ENCODE measurements at places on chromosomes 6 and 20. TPM values are rescaled to one million over a fixed set of nuclear protein-coding genes. Genes with fewer than 3 reads are reported as not detected.

The FOXF2 gene
- 21.5 TPM for total RNA-seq

The SLC35D3 gene
- total RNA-seq, result not detected

The SPTLC3 gene
- total RNA-seq, result 5.5 TPM

The EPB41L2 gene
- total RNA-seq, result 3.3 TPM

The TEAD3 gene
- total RNA-seq, result 7.1 TPM

The PDSS2 gene
- 11.1 TPM for total RNA-seq

The KHDRBS2 gene
- total RNA-seq, result not detected

The TFAP2A gene
- 5.0 TPM for total RNA-seq

The DEFB110 gene
- not detected for total RNA-seq

The FOXS1 gene
- total RNA-seq, result 0.08 TPM

The TSBP1 gene
- total RNA-seq, result not detected

The OR2B6 gene
- total RNA-seq, result not detected

The CTCFL gene
- total RNA-seq, result not detected

The PTCHD4 gene
- 3.9 TPM for total RNA-seq

The CFB gene
- total RNA-seq, result 1.5 TPM

GRCh38 chr20:50216543-50217206 lies 26.0 kb downstream of the CEBPB start:
- no peak for DNase-seq

DNA sequence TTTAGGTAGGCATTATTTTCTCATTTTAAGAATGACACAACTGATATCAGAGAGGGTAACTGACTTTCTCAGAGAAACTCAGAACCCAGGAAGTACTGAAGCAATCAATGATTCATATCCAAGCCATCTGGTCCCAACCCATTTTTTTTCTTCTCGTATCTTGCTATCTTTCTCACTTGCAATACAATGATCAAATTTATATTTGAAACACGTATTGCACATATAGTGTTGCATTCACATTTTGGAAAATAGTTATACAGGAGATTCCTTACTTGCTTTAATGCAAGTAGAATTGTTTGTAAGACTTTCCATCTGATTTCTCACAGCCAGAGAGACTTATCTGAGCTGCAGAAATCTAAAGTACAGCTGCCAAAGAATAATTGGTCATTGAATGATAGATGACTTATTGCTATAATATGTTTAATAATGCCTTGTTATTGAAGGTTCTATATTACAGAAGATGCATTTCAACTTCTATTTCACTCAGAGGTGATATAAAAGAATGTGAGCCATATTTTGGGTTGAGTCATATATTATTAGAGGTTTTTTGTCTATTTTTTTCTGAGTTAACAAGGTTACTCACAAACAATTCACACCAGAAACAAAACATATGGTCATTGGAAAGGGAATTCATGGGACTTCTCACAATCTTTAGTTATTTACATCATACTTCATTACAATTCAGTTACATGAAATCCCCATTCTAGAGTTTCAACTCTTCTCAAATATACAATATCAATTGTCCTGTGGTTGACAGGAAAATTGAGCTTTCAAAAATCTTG lies 337.5 kb upstream of the CITED2 start:
- DNase-seq, result no peak

GRCh38 chr6:7292596-7293255 lies 20.3 kb downstream of the SSR1 start:
- no peak for DNase-seq

GRCh38 chr20:38519426-38519825 lies 46.8 kb downstream of the RALGAPB start:
- no peak for DNase-seq

DNA sequence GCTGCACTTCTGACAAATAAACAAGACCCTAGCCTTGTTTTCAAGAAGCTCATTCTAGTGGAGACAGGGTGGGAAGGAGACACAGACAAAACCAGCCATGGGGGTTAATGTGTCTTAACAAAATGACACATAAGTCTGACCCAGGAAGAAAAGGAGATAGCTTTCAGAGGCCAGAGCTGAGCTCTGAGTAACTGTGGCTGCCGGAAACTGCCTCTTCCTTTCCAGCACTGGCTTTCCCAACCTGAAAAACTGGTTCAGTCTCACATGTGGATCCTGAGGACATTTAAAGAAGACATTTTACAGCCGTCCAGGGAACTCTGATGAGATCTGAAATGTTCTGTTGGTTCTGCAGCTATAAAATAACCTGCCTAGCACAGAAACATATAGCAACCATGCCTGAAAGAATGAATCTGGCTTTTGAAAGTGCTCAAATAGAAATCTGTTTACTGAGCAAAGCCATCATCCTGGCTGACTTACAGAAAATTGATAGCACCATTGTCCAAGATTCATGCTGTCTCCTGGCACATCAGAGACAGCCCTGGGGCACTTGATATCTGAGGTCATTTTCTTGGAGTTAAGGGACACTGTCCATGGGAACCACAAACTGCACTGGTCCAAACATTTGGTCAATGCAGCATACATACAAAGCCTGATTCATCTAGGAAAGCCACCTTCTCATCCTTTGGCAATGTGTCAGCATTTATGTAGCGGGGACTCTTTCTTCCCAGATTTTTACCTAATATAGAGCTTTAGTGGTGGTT lies 83.2 kb upstream of the PAX1 start:
- DNase-seq, result no peak

- no peak for DNase-seq
These were observed 654 bp downstream of the FAM8A1 start for GRCh38 chr6:17600527-17601385.

DNA sequence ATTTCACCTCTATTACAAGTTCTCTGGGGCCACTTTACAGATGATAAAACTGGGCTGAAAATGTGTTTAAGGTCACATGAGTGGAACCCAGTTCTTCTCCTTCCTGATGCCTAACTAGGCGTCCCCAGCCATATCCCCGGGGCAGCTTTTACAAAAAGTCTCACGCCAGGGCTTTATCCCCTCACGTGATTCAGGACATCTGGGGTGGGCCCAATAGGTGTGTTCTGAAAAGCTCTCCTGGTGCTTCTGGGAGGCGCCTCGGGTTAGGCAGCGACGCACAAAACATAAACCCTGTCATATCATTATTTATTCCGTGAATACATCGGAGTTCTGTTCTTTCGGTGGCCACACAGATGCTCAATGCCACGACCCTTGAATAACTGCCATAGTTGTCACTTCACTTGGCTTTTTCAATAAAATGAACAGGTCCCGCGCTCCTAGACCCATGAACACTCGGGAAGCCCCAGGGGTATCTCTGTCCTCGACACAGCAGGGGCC lies 32.1 kb downstream of the SF3B5 start:
- DNase-seq, result no peak

DNA sequence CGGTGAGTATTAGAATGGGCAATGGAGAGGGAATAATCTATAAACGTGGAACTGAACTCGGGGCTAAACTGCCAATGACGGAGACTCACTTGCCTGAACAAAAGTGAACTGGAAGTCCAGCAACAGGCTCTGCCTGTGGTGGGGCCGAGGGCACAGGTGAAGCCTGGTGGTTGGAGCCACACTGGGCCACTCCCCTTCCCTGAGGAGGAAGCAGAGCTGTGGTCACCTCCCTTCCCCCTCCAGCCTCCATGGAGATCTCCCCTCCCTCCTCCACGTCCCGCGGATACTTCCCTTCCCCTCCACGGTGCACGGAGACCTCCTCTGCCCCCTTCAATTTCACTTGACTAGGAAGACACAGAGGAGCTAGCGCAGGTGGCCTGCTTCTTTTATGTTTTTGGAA lies 14.7 kb upstream of the DSP start:
- DNase-seq, result no peak

GRCh38 chr20:1278993-1279392 lies 12.9 kb downstream of the SNPH start:
- DNase-seq, result no peak

GRCh38 chr20:37976887-37977286 lies 56.4 kb downstream of the TTI1 start:
- no peak for DNase-seq

DNA sequence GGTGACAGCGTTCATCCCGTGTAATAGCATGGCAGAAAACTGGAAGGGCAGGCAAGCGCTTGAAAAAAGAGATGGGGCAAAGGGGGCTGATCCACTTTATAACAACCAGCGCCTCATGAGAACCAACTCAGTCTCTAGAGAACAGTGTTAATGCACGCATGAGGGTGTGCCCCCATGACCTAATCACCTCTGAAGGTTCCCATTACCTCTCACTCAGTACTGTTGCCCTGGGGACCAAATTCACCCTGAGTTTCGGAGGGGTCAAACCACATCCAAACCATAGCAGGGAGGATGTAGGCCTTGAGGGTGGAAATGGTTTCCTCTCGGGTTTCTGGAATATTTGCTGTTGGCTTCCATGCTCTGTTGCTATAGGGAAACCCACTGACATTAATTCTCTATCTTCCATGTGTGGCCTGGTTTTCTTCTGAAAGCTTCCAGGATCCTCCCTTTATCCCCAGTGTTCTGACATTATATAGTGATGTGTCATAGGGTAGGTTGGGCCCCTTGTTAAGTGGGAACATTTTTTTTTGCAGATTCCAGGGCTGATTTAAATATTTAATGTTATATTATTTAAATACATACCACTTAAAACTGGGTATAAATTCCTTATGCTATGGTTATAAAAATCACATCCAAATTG lies 65.2 kb downstream of the PPP1R14C start:
- no peak for DNase-seq

DNA sequence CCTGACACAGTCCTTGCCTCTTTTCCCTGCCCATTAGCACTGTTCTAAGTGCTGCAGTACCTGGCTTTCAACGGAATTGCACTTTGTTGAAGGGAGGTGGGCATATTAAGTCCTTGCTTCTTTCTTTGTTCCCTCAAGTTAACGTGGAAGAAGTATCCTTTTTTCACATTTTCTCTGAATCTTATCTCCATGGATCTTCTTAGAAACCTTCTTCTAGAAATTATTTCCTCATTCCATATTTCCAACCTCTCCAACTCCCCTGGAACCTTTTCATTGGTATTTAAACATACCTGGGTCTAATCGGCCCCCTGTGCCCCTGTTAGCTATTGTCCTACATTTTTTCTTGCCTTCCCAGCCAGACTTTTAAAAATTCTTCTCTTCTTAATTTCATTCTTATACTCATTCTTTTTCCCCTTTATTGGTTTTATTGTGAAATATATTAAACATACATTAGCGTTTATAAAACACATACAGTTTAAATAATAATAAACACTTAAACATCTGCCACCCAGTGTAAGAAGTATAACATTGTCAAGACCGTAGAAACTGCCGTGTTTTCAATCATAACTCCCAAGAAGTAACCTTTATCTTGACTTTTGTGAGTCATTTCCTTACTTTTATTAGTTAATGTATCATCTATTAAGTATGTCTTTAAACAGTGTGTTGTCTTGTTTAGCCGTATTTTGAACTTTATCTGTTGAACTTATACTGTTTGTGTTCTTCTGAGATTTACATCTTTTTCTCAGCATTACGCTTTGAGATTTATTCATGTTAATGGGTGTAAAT lies 118.2 kb downstream of the CDKAL1 start:
- no peak for DNase-seq

- DNase-seq, result peak; percentile 3
These were observed 1274.2 kb upstream of the GJE1 start for GRCh38 chr6:140858381-140858971.

- DNase-seq, result no peak
These were observed 534.4 kb upstream of the SLC35B3 start for GRCh38 chr6:8969747-8970146.

DNA sequence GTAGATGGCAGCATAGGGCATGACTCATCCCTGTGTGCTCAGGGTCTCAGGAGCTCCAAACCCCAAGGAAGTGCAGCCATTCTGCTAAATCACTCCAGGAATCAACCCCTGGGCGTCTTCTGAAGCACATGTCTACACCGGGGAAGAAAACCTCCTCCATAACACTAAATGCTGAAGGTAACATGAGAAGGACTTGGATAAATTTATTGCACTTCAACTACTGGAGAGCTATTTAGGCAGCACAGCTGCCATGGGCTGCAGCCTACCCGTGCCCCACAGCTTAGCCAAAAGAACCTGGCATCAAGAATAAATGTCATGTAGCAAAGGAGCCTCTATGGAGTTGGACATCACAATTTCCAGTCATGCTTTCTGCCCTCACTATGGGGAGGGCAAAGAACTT lies 152.4 kb upstream of the PROKR2 start:
- DNase-seq, result no peak

GRCh38 chr6:15361197-15361596 lies 115.3 kb downstream of the JARID2 start:
- no peak for DNase-seq

DNA sequence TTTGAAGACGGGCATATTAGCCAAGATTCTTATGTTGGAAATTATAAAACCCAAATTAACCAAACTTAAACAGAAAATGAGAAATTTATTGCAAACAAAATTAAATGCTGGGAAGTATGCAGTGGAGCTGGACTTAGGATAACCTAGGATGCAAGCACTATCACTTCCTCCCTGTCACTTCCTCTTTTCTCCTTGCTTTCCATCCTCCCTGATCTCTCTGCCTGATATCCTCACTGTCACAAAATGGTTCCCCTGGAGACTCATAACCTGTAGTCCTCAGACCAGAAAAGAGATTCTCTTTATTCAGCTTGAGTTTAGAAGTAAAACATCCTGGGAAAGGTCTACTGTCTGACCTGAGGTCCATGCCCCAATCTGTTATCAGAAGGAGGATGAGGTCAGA lies 7.4 kb upstream of the KLHL32 start:
- DNase-seq, result no peak

GRCh38 chr6:142683714-142684141 lies 261.2 kb downstream of the HIVEP2 start:
- DNase-seq, result no peak

- no peak for DNase-seq
These were observed 247.0 kb upstream of the KCNQ5 start for GRCh38 chr6:72374857-72375256.

GRCh38 chr20:19560881-19561480 lies 197.1 kb upstream of the RIN2 start:
- DNase-seq, result no peak

DNA sequence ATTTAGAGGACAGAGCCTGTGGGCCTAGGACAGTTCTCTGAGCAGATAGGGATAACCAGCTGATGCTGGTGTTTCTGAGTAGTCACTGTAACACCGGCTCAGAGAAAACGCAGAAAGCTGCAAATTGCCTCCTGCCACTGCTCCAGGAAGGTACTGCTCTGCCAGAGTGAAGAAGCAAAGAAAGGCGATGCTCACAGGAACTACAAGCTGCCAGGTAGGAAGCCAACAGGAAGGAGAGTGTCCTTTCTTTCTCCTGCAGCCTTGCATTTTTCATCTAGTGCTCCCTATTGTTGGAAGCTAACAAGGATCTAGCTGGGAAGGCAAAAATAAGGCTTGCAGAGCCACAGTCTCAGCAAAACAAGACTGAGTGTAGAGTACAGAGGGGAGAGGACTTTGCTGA lies 70.7 kb upstream of the RAB32 start:
- no peak for DNase-seq

DNA sequence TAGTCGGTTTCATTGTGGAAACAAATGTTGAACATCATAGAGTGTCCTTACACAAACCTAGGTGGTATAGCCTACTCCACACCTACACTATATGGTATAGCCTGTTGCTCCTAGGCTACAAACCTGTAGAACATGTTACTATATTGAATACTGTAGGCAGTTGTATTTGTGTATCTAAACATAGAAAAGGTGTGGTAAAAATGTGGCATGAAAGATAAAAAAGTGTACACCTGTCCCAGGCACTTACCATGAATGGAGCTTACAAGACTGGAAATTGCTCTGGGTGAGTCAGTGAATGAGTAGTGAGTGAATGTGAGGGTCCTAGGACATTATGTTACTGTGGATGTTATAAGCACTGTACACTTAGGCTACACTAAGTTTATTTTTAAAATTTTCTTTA lies 103.0 kb downstream of the ZFAND3 start:
- DNase-seq, result no peak

Data from H4 (cell line).